ENCODE measurements at places on chromosomes 3 and 15. TPM values are rescaled to one million over a fixed set of nuclear protein-coding genes. Genes with fewer than 3 reads are reported as not detected.

The VEPH1 gene
- 12.3 TPM for total RNA-seq

The DPPA2 gene
- total RNA-seq: 0.69 TPM

The CCDC54 gene
- not detected for total RNA-seq

The SLC6A11 gene
- 0.19 TPM for total RNA-seq

The SLC41A3 gene
- total RNA-seq: 62.4 TPM

The GHSR gene
- not detected for total RNA-seq

The DTWD1 gene
- 35.7 TPM for total RNA-seq

GRCh38 chr3:61600195-61600594 lies 38.8 kb downstream of the PTPRG start:
- H3K27me3 ChIP-seq: no peaks in the 10 kb centered on the region
- DNase-seq: no peak
- H3K4me1 ChIP-seq: peaks cover 8% of the 10 kb centered on the region
- H3K27ac ChIP-seq: no peak overlapping the region
- H3K4me3 ChIP-seq: no peak overlapping the region

GRCh38 chr3:124467980-124468902 lies 262.0 kb upstream of the UMPS start:
- H3K4me3 ChIP-seq: no peak overlapping the region
- peaks cover 2% of the 10 kb centered on the region for H3K36me3 ChIP-seq
- no peak overlapping the region for H3K27ac ChIP-seq
- H3K4me1 ChIP-seq: peaks cover 13% of the 10 kb centered on the region
- H3K27me3 ChIP-seq: peaks cover 2% of the 10 kb centered on the region

- peaks cover 29% of the 10 kb centered on the region for H3K27me3 ChIP-seq
- H3K27ac ChIP-seq: no peak overlapping the region
- no peak overlapping the region for H3K4me3 ChIP-seq
- no peaks in the 10 kb centered on the region for H3K36me3 ChIP-seq
- no peak for DNase-seq
- peaks cover 29% of the 10 kb centered on the region for H3K4me1 ChIP-seq
These were observed 8.8 kb downstream of the RASGRP1 start for GRCh38 chr15:38555686-38556334.

DNA sequence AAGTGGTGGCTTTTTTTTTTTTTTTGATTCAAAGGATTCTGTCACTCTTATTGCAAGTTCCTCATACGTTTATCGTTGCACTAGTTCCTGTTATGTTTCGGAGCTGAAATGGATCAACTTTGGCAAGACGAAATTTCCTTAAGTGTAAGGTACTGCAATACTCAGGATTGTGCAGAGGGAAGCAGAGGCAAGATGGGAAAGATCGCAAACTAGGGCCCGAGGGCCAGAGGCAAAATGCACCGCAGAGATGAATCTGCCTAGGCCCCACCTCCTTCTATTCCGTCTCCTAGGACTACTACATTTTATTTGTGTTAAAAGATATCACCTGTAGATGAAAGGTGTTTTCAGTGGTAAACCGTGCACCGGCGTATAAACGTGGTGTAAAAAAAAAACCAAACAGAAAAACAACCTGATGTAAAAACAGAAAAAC lies 331 bp downstream of the RNU6-1 start:
- H3K36me3 ChIP-seq: peaks cover 2% of the 10 kb centered on the region
- no peak for DNase-seq

GRCh38 chr3:15271030-15271429 lies 61.4 kb downstream of the SH3BP5 start:
- H3K27ac ChIP-seq: no peak overlapping the region
- no peak overlapping the region for H3K4me3 ChIP-seq
- H3K27me3 ChIP-seq: no peaks in the 10 kb centered on the region

- H3K36me3 ChIP-seq: no peaks in the 10 kb centered on the region
- no peak for DNase-seq
- H3K4me3 ChIP-seq: no peak overlapping the region
These were observed 1459.1 kb upstream of the ALCAM start for GRCh38 chr3:103907567-103907966.

DNA sequence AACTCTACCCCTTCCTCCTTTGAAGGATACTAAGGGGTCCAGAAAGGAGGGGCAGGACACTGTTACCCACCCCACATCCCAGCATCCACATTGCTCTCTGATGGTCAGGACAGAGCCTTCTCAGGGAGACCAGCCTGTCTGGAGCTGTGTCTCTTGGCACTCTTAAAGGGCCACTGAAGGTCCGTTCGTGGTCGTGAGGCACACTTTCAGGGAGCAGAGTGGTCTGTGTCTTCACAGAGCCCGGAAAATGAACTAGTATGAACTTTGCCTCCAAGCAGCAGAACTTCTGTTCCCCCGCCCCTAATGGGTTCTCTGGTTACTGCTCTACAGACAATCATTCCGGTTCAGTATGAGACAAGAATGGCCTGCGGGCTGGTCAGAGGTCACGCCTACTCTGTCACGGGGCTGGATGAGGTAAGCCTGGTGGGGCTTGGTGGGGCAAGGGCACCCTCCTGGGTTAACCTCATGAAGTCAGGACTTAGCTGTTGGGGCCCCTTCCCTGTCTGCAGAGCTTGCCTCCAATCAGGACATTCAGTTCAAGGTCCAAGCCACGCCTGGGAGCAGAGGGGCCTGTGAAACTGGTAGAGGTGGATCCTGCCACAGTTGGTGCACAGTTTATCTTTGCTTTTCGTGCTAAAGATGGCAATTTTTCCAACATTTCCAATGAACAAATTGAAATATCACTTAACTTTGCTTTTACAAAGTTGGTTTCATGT lies 33.2 kb downstream of the CAPN3 start:
- H3K4me3 ChIP-seq: no peak overlapping the region
- no peak overlapping the region for H3K27ac ChIP-seq
- H3K4me1 ChIP-seq: peaks cover 2% of the 10 kb centered on the region
- no peak for DNase-seq
- peaks cover 2% of the 10 kb centered on the region for H3K27me3 ChIP-seq

DNA sequence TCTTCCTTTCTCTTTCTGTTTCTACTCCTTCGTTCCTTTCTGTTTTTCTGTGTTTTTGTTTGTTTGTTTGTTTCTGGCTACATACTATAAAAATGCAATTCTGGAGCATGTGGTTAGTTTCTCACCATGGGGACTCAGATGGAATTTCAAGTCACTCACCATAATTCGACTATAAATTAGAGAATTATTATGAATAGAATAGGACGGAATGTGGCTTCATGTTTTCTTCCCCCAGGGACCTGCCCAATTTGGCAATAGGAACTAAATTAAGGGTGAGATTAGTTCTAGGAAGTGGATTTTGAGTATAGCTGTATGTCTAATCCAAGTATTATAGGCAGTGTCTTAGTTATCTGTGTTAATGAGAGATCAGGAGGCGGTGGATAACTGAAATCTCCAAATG lies 96.9 kb downstream of the THSD4 start:
- H3K36me3 ChIP-seq: no peaks in the 10 kb centered on the region
- H3K4me3 ChIP-seq: no peak overlapping the region
- peaks cover 25% of the 10 kb centered on the region for H3K27me3 ChIP-seq
- no peak overlapping the region for H3K27ac ChIP-seq
- DNase-seq: no peak

- H3K27ac ChIP-seq: no peak overlapping the region
- H3K27me3 ChIP-seq: no peaks in the 10 kb centered on the region
- peaks cover 1% of the 10 kb centered on the region for H3K36me3 ChIP-seq
- H3K4me1 ChIP-seq: peaks cover 9% of the 10 kb centered on the region
These were observed 50.3 kb downstream of the FILIP1L start for GRCh38 chr3:100063929-100064461.

- H3K4me1 ChIP-seq: peaks cover 24% of the 10 kb centered on the region
- no peaks in the 10 kb centered on the region for H3K27me3 ChIP-seq
- peak overlapping the region; percentile 5 for H3K27ac ChIP-seq
These were observed 176.7 kb upstream of the CADPS start for GRCh38 chr3:63051920-63052319.

DNA sequence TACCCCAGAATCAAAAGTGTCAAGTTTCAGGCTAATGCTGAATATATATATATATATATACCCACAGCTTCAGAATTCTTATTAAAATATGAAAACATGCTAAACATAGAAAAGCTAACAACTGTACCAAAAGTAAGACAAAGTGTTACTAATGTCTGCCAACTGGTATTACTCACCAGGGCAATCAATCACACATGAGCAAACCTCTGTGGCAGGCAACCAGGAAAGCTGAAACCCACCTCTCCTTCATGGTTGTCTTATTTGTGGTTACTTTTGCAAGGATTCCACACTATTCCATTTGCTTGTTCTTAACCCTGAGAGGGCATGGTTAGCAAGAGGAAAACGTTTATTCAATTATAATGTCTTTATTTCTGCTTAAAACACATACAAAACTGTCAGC lies 512.3 kb upstream of the MDFIC2 start:
- no peaks in the 10 kb centered on the region for H3K27me3 ChIP-seq
- H3K4me3 ChIP-seq: no peak overlapping the region
- no peak overlapping the region for H3K27ac ChIP-seq
- H3K36me3 ChIP-seq: no peaks in the 10 kb centered on the region
- DNase-seq: no peak

- H3K27me3 ChIP-seq: no peaks in the 10 kb centered on the region
- no peaks in the 10 kb centered on the region for H3K36me3 ChIP-seq
- no peaks in the 10 kb centered on the region for H3K4me1 ChIP-seq
- no peak for DNase-seq
- no peak overlapping the region for H3K4me3 ChIP-seq
These were observed 64.8 kb upstream of the SATB1 start for GRCh38 chr3:18489939-18490338.

GRCh38 chr3:34782871-34783270 lies 856.5 kb upstream of the ARPP21 start:
- H3K27me3 ChIP-seq: no peaks in the 10 kb centered on the region
- no peaks in the 10 kb centered on the region for H3K36me3 ChIP-seq
- no peak overlapping the region for H3K27ac ChIP-seq
- H3K4me1 ChIP-seq: peaks cover 3% of the 10 kb centered on the region

- peaks cover 3% of the 10 kb centered on the region for H3K36me3 ChIP-seq
- H3K27ac ChIP-seq: no peak overlapping the region
- peaks cover 2% of the 10 kb centered on the region for H3K4me1 ChIP-seq
- H3K27me3 ChIP-seq: peaks cover 3% of the 10 kb centered on the region
These were observed 131.9 kb upstream of the STAC start for GRCh38 chr3:36248374-36248773.

DNA sequence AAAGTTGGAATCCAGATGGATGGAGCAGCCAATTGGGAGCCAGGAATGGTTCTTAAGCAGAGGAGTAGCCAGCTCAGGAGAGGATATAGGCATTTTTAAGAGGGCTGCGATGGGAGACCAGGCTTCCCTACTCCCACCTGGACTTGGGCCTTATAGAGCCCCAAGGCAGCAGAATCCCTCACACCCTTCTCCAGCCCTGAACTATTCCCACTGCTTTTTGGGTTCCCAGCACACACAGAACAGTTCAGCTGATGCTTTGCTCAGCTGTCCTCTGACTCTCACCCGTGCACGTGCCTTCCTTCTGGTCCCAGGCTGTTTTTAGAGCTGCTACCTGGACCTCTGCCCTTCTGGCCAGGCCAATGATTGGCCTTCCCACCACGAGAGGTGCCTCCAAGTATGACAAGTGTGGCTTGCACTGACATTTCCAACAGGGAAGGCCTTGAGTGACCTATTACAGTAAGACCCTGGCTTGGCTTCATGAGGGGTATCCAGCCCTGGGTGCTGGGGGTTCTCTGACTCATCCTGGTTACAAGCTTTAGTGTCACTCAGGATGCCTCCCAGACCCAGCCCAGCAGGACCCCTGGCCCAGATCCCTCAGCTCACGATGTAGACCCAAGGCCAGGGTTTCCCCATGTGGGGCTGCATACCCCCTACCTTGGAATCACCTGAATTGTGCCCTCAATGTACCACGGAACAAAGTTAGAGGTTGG lies 25.2 kb downstream of the NOX5 start:
- peaks cover 41% of the 10 kb centered on the region for H3K27me3 ChIP-seq
- no peaks in the 10 kb centered on the region for H3K36me3 ChIP-seq
- H3K4me3 ChIP-seq: no peak overlapping the region
- H3K27ac ChIP-seq: no peak overlapping the region

DNA sequence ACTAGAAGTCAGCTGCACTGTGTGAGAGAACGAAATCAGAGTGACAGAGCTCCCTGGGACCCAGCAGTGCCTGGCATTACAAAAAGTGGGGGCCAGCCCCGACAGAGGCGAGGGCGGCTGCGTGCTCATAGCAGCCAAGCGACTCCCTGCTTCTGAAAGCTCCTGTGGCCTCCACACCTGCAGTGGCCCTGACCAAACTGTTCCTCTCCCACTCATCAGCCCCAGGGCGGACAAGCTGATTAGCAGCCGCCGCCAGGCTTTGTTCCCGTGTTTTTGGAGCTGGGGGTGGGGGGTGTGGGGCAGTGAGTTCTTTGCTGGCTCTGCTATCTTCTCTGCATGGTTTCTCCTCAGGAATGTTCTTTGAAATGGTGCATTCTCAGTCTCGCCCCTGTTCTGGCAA lies 58.1 kb downstream of the DGKG start:
- H3K27me3 ChIP-seq: peaks cover 17% of the 10 kb centered on the region
- no peak overlapping the region for H3K4me3 ChIP-seq
- DNase-seq: no peak

GRCh38 chr3:61181874-61182273 lies 69.4 kb downstream of the FHIT start:
- H3K27me3 ChIP-seq: no peaks in the 10 kb centered on the region
- H3K36me3 ChIP-seq: no peaks in the 10 kb centered on the region
- H3K27ac ChIP-seq: no peak overlapping the region

DNA sequence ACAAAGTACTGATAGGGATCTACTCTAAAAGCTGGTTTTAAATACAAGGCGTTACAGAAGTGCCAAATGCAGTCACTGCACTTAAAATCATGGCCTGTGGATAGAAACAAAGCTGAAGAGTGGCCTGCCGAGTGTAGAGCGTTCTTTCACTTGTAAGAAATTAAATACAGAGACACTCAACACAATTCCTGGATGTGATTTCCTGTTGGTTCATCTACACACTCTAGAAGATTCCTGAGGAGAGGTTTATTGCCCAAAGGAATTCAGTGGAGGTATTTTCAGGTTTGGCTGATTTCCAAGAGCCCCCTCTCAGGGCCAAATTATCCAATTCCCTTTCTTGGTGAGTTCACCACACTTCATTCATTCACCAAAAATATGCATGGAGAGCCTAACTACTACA lies 200.3 kb upstream of the IL12A start:
- no peak overlapping the region for H3K27ac ChIP-seq
- no peak for DNase-seq
- no peak overlapping the region for H3K4me3 ChIP-seq

DNA sequence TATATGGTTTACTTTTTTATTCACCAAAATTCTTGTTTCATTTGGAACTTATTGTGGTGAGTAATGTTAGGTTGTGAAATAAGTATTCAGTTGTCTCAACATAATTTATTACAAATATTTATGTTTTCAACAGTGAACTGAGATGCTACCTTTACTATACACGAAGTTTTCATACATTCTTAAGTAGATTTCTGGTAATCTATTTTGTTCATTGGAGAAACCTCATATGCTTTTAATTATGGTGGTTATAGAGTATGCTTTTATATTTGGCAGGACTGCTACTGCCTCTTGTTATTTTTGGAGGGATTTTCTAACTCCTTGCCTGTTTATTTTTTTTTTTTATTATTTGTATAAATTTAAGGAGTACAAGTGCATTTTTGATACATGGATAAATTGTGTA lies 253.1 kb downstream of the NLGN1 start:
- H3K27ac ChIP-seq: no peak overlapping the region
- no peaks in the 10 kb centered on the region for H3K27me3 ChIP-seq
- DNase-seq: no peak
